Inflammatory macrophage treated with lipopolysaccharide for 4 hours (primary cell): ENCODE measurements at places on chromosomes 5 and 9.

GRCh38 chr9:21801683-21802417 is 586 bp upstream of the MTAP start:
- peak; percentile 17 for DNase-seq

- DNase-seq, result peak; percentile 79
These were observed 1.6 kb downstream of the GM2A start for GRCh38 chr5:151254556-151254955.

GRCh38 chr9:94779693-94780290 is 53.3 kb downstream of the AOPEP start:
- no peak for DNase-seq

DNA sequence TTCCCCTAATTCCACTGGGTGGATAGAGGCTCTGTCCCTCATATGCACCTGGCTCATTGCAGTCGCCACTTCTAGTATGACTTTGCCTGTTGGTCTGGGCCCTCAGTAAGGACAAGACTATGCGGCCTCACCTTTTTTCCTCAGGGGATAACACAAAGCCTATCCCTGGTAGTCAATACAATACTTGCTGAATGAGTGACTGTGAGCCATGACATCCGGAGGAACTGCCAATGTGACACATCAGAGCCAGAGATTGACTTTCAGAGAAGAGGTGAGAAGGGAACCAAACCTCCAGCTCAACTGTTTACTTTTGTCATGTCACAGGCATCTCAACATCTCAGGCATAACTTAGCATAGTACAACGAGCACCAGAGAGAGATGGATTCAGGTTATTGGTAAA is 371.3 kb downstream of the DMRT2 start:
- no peak for DNase-seq

GRCh38 chr9:68706363-68707201 is 1.5 kb downstream of the PIP5K1B start:
- DNase-seq, result peak; percentile 12

DNA sequence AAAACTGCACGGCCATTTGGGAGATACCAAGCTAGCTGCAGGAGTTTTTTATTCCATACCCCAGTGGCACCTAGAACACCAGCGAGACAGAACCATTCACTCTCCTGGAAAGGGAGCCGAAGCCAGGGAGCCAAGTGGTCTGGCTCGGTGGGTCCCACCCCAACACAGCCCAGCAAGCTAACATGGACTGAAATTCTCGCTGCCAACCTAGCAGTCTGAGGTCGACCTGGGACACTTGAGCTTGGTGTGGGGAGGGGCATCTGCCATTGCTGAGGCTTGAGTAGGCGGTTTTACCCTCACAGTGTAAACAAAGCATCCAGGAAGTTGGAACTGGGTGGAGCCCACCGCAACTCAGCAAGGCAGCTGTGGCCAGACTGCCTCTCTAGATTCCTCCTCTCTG is 108.9 kb upstream of the CHD1 start:
- no peak for DNase-seq

- peak; percentile 7 for DNase-seq
These were observed 7.5 kb upstream of the ANKRD33B start for GRCh38 chr5:10556289-10556807.

DNA sequence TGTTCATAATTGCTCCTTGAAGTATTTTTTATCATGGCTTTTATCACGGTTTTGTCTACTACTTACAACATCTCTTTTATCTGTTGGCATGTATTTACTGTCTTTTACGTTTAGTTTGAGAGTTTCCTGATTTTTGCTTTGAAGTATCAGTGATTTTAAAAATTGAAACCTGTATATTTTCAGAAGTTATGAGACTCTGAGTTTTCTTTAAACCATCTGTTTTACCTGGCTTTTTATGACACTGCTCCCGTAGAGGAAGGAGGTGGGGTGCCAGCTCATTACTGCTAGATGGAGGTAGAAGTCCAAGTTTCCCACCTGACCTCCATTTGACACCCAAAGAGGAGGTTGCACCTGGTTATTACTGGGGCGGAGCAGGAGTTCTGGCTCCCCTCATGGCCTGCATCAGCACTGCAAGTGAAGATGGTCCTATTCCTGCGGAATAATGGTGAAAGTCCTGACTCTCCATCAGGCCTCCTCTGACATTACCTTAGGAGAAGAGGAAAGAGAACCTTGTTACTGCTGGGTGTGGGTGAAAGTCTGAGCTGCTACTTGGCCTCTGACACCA is 10.0 kb upstream of the ZNF131 start:
- DNase-seq, result no peak

- no peak for DNase-seq
These were observed 151.5 kb upstream of the IL12B start for GRCh38 chr5:159481751-159482150.

- DNase-seq, result no peak
These were observed 866 bp upstream of the SEMA6A start for GRCh38 chr5:116575326-116576052.

GRCh38 chr5:148839960-148840359 is 13.5 kb downstream of the ADRB2 start:
- no peak for DNase-seq

- DNase-seq, result no peak
These were observed 416.5 kb downstream of the GADD45G start for GRCh38 chr9:90021216-90021906.

DNA sequence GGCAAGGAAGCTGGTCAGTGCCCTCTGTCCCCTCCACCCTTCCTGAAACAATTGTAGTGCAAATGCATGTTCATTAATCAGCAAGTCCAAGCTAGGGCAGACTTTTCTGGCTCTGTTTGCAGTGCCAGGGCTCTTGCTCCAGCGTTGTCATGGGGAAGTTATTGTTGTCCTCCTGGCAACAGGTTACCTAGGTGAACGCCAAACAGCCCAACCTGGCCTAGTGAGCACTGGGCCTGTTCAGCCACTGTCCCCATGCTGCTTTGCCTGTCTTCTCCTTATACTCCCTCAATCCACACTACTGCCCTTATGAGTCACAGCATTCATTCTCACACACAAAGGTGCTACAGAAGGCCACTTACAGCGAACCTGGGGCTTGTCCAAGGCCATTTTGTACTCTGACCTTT is 34.5 kb upstream of the GLIS3 start:
- DNase-seq, result no peak

DNA sequence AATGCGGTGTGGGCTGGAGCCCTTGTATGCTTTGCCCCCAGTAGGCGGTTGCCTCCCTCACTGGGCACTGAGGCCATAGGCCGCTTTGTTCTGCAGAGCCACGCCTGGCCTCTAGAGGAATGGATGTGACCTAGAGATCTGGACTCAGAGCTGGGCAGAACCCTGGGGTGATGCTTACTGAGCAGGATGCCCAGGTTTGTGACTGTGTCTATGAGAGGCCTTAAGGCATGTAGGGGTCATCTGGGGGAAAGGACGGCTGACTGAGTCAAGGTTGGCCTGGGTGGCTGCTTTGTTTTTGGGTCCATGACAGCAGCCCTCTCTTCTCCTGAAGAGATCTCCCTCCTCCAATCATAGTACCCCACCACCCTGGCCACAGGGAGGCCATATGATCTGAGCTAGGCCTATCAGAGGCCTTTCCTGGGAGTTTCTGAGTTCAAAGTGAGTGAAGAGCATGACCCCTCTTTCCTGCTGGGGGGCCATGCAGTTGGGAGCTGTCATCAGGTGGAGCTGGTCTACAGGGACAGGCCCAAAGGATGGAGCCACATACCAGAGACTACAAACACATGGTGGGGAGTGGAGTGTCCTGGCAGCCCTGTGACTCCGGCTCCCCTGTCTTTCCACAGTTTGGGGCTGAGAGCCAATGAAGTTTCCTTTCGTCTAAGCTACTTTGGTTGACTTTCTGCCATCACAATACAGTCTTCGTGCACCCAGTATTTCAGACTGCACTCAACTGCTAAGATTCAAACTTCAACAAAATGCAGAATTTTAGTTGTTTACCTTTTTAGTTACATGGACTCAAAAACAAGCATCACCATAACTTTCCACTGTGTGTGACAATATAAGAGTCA is 165.4 kb downstream of the AUH start:
- DNase-seq, result no peak

GRCh38 chr5:102611312-102611711 is 112.5 kb upstream of the SLCO6A1 start:
- no peak for DNase-seq

DNA sequence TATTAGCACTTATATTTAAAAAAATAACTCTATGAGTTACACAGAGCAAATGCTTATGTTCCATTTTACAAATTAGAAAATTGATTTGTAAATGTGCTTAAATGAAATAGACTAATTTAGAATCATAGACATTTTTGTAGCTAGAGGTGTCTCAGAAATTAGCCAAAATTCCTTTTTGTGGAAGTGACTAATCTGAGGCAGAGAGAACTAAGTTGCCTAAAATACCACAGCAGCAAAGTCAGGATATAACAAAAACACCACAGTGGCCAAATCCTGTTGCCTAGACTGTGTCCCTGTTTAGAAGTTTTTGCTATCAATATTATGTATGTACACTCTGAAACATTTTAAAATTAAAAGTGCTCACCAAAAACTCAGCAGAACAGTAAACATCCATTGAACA is 18.7 kb downstream of the ADAMTSL1 start:
- DNase-seq, result no peak

DNA sequence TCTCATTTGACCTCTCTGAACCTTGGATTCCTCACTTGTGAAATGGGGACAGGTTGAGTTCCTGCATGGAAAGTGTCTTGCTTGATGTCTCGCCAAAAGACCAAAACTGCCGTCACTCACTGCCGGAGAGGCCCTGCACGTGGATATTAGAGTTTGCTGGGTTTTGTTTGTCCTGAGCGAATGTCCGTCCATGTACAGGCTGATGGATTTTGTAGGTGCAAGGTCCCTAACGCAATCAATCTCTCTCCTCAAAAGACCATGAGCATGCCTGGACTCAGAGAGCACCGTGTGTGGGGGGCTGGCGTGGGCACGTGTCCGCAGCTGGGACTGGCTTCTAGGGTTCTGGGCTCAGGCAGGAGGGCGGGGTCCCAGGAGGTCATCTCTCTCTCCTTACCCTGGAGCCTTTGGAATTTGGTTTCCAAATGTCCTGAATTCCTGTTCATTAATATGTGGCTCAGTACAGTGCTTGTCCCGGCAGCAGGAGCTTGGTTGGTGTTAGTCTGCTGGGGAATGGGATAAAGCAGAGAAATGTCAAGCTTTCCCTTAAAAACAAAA is 146.0 kb upstream of the IER5L start:
- DNase-seq, result no peak

GRCh38 chr5:158754018-158754514 is 345.6 kb downstream of the EBF1 start:
- no peak for DNase-seq

DNA sequence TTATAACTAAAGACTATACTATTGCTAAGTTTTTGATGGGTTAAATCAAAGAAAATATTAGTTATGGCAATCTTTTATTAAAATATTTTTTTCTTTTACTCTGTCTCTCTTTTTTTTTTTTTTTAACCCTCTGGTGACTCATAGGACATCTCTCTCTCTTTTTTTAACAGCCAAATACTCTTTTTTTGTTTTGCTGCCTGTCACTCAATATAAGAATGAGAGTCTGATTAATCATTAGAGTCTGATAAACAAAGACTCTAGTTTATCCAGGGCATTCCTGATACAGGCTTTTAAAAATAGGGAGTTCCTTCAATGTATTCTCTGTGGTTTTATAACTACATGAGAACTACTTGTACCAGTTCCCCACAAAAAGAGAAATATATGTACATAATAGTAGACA is 77.3 kb downstream of the SLC38A9 start:
- DNase-seq, result no peak

DNA sequence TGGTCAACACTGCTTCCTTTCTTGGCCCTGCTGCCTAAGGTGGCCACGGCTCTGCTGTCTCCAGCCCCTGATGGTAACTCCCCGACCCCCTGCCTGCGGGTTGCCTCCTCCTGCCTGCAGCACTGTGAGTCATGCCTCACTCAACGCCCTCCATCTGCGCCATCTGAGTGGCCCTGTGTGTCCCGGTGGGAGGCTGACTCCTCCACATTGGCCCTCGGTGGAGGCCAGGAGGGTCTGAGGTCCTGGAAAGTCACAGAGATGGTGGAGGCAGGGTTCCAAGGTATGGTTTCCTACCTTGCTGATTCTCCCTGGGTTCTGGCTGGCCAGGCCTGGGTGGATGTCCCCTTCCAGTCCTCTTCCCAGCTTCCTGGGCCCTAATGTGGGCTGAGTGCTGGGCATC is 64.5 kb upstream of the ADAMTS2 start:
- DNase-seq, result no peak

GRCh38 chr5:116543501-116543900 is 31.1 kb downstream of the SEMA6A start:
- DNase-seq, result no peak

- no peak for DNase-seq
These were observed 98.2 kb downstream of the ANKRD33B start for GRCh38 chr5:10662083-10662482.

GRCh38 chr5:150241298-150242160 is 48.0 kb downstream of the CAMK2A start:
- DNase-seq, result no peak

DNA sequence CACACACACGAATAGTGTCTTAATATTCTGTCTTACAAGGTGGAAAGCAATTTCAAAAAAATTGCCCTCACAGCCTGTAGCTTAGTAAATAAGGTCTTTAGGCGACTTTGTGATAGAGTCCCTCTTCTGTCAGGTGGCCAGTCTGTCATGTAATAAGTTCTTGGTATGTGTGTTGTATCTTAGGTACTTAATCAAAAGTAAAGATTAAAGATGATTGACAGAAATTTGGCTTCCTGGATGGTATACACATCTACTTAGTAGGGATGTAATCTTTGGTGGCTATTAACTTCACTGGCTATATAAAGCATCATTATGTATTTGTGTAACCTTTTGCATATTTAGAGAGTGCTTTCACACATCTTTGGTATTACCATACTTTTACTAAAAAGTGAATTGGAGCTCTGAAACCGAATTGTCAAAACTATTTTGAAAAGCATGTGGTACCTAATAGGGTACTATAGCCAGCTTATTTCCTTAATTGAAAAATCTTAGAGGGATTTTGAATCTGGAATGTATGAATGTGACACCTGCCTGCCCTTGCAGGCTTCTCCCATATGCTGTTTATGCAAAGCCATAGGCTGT is 3.4 kb downstream of the G3BP1 start:
- no peak for DNase-seq

- DNase-seq, result no peak
These were observed 57.8 kb upstream of the LPAR1 start for GRCh38 chr9:111096051-111096450.

GRCh38 chr5:98774192-98775033 is 950 bp downstream of the RGMB start:
- peak; percentile 1 for DNase-seq

- no peak for DNase-seq
These were observed 3.4 kb upstream of the CCIN start for GRCh38 chr9:36165826-36166167.

- no peak for DNase-seq
These were observed 221.4 kb downstream of the SPATA31D1 start for GRCh38 chr9:82209797-82210470.

DNA sequence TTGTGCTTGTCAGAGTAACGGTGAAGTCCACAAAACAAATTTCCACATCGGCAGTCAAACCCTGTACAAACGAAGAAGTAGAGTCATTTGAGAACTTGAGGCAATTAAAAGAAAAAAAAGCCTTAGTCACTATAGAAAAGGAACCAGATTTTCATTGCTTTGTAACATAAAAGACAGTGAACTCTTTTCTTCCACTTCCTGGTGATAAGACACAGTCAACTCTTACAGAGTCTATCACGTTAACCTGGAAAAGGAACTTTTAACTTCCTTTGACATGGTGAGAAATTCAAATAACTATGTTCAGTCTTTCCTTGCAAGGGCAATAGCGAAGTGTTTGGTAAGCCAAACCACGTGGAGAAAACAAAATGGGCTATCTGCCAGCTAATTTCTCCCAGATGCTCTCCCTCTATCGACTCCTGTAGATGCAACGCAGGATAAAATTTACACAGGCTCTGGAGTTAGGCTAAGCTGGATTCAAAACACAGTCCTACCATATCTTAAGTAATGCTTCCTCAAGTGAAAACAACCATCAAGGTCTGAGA is 8.9 kb downstream of the ZFAND5 start:
- peak; percentile 79 for DNase-seq
